ENCODE measurements at places on chromosomes 4 and X. TPM values are rescaled to one million over a fixed set of nuclear protein-coding genes. Genes with fewer than 3 reads are reported as not detected.
A peak's percentile ranks its signal among the peaks of the same experiment; 100 is the strongest.

Gene F8A3
- not detected for total RNA-seq

Gene TCP11X2
- 0.27 TPM for total RNA-seq

Gene ADAM29
- total RNA-seq: not detected

Gene RNF212
- total RNA-seq: 6.8 TPM

Gene LRRC66
- total RNA-seq: 0.21 TPM

Gene RTL3
- total RNA-seq: not detected

Gene BMPR1B
- total RNA-seq: 6.0 TPM

Gene DDIT4L
- total RNA-seq: 0.92 TPM

Gene NKX3-2
- not detected for total RNA-seq

Gene CORIN
- 3.9 TPM for total RNA-seq

Gene ATG4A
- total RNA-seq: 17.4 TPM

Gene PRRG3
- total RNA-seq: 1.1 TPM

Gene SSX2B
- total RNA-seq: not detected

Gene LONRF3
- 27.6 TPM for total RNA-seq

Gene MND1
- total RNA-seq: 0.83 TPM

Gene GPR119
- total RNA-seq: not detected

- peak; percentile 75 for DNase-seq
These were observed at the start of gene PRPS2 for GRCh38 chrX:12791257-12792228. Gene PRPS2 (plus strand): TSS chrX:12791412. CDS start chrX:12791498, 86 bp downstream.

DNA sequence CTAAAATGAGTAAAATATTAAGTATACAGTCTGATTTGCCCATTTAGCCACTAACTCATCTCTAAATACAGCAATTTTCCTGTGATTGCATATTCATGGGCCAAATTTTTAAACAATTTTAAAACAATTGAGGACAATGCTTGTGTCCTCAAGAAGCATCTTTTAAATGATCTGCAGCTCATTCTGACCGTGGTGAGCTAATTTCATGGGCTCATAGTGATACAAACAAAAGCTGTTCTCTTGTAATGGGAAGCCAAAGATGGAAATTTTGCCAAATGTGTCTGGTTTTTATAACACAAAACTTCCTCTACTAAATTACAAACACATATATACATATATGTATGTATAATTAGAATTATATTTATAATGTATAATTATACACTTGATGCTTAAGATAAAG is 39.7 kb downstream of the HMGB2 start:
- DNase-seq: no peak

DNA sequence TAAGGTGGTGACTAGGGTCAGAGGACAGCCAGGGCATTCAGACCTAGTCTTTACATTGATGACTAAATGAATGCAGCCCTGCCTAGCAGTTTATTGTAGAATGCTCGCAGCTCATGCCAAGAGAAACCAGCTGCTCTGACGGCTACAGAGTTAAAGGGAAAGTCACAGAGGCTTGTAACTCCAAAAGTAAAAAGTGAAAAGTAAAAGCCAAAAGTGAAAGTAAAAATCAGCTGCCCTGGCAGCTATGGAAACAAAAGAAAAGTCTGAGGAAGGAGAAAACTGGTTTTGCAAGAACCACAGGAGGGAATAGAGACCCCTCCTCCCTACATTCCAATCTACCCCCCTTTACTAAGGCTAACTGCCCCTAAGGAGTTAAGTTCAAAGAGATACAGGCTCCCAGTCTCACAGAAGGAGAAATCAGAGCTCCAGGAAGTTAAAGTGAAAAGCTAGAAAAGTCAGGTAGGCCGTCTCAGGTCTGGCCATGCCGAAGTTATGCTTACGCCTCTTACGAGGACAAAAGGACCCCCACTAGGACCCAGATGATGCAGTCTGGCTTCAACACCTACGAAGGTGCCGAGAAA is 6.0 kb downstream of the GAGE10 start:
- no peak for DNase-seq

GRCh38 chr4:147287588-147287890 is 193.4 kb upstream of the EDNRA start:
- no peak for DNase-seq

GRCh38 chr4:72144241-72144640 is 112.4 kb downstream of the NPFFR2 start:
- no peak for DNase-seq

GRCh38 chr4:138405466-138405891 is 163.3 kb upstream of the SLC7A11 start:
- DNase-seq: no peak

DNA sequence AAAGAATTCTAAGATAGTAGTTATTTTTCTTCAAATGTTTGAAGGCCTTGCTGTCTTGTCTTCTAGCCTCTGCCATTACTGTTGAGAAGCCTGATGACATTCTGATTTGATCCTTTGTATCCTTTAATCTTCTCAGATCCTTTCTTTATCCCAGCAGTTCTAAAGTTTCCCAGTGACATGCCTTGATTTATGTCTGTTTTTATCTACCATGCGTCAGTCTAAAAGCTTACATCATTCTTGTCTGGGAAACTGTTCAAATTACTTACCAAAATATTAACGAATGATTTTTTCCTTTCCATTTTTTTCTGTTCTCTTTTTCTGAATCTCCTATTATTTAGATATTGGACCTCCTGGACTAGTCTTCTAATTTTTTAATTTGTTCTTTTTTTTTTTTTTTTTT is 78.3 kb upstream of the HELT start:
- DNase-seq: no peak

GRCh38 chr4:19807505-19807904 is 444.2 kb upstream of the SLIT2 start:
- no peak for DNase-seq

DNA sequence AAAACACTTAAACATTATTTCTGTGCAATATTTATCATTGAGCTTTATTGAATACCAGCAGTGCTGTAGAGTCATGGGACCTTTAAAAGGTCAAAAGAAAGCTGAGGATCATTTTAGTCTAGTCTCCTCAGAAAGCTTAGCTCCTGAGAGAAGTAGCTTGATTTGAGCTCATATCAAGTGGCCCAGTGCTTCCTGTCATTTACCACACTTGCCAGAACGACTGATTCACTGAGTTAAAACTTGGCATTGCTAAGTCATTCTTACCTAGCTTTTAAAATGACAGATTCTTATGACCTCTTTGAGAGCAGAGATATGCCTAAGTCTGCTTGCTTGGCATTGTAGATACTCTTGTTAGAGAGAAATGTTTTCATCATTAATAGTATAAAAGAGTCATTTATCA is 15.2 kb downstream of the SEPTIN11 start:
- no peak for DNase-seq

DNA sequence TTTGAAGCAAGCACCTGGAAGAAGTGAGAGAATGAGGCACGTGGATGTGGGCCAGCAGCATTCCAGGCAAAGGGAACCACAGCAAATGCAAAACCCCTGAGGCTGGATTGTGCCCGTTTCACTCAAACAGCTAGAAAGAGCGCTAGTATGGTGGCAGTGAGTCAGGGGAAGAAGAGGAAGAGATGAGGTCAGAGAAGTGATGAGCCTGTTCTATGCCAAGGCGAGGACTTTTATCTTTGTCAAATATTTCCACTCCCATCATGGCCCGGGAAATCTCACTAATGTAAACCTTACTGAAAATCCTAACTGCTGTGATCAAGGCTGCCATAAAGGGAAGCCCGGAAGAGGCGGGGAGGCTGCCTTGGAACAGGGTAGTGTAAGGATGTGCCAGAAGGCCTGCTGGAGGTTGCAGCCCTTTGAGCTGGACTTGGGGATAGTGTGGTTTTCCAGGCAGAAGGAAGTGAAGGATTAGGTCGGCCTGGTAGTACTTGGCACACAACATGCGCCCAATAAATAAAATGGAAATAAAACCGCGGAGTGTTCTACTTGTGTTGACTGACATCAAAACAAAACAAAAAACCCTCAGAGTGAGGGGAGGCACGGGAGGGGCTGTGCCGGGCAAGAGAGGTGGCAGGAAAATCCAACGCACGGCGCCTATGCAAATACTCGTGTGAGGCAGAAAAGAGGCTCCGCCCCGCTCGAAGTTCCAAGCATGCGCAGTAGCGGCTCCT is 1.2 kb upstream of the CDK16 start:
- DNase-seq: peak; percentile 50

DNA sequence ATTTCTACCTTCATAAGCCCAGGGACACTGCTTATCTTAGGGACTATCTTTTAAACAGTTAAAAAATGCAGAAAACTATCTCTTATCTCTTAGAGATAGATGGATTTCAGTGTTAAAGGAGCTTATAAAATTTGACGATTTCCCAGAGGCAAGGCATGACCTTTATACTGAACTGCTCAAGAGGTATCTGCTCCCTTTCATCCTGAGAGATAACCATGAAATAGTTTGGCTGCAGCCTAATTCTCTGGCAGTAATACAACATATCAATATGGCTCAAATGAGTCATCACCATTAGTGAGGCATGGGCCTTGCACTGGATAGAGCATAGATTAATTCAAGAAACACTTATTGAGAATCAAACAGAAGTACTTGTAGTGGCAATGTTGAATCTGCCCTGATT is 348.2 kb upstream of the GRIA3 start:
- no peak for DNase-seq

- peak; percentile 68 for DNase-seq
These were observed 811 bp downstream of the ANKRD50 start for GRCh38 chr4:124711471-124712371.

DNA sequence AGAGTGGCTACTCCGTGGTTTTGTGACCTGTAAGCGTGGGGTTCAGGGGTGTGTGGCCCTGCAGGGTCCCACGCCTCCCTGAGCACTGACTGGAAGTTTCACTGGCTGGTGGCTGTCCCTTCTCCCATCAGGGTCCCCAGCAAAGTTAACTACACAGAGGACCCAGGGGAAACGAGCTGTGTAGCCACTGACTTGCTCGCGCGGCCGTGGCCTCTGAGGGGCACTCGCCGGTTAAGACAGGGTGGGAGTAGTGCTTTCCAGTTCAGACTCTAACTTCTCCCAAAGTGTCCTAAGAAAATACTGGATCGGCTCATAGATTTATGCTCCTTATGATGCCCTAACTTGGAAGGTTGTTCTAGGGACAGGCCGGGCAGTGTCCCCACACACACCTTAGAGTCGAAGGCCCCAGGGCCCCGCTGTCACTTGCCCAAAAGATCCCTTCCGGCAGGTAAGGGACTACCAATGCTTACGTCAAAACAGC is 28.2 kb downstream of the NELFA start:
- no peak for DNase-seq

DNA sequence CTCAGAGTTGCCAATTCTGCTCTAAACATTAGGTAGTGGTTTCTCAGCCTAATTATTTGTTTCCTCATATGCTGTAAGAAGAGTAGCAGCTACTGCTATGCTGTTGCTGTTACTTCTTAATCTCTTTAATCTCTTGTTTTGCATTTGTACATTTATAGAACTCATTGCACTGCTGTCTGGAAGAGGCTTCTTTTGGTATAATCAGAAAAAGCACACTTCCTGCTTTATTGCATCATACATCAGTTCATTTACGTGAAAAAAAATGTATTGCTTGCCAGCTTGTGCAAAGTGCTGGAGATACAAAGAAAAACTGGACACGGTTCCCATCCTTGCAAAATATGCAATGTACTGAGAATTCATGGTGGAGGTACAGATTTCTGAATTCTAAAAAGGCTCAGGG is 332.0 kb downstream of the GRXCR1 start:
- no peak for DNase-seq

GRCh38 chr4:13546142-13546940 is 2.0 kb upstream of the NKX3-2 start:
- no peak for DNase-seq

GRCh38 chrX:49760290-49760890 is 64.6 kb upstream of the PAGE1 start:
- DNase-seq: no peak

GRCh38 chr4:99202536-99202935 is 16.5 kb downstream of the ADH6 start:
- DNase-seq: no peak

GRCh38 chr4:180057299-180057721 is 2185.9 kb upstream of the TENM3 start:
- DNase-seq: no peak

DNA sequence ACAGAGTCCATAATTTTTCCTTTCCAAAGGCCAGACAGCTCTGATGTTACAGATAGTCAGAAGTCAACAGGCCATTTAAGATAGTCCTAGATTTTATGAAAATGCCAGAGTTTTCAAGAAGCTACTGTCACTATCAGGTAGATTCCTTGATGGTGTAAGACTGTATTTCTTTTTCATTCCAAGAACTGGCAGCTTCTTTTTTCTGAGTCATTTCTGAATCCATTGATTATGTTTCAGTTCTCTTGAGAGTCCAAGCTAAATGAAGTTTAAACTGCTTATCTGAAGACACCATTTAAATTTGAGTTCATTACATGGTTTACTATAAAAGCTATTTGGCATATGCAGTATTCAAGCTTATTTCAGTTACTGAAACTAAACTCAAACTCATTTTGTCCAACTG is 44.6 kb downstream of the RASSF6 start:
- DNase-seq: no peak

GRCh38 chrX:45322820-45323219 is 122.1 kb upstream of the DIPK2B start:
- DNase-seq: no peak

DNA sequence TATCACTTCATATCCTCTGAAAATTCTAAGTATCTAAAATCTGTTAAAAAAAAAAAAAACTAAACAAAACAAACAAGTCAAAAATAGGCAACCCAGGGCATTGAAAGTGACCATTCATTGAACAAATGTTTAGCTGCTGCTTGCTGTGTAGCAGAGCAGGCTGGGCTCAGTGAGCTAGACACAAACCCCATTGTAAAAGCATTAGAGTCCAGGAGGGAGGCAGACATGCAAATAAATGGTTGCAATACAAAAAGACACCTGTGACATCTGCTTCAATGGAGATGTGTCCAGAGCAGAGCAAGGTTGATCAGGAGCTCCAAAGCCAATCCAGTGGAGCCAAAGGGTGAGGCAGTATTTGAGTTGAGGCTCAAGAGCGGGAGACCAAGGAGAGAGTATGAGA is 267.3 kb upstream of the GATB start:
- no peak for DNase-seq

- DNase-seq: no peak
These were observed 3.0 kb downstream of the WWC2 start for GRCh38 chr4:183101956-183102480.

GRCh38 chr4:7289589-7289988 is 97.3 kb downstream of the SORCS2 start:
- no peak for DNase-seq

DNA sequence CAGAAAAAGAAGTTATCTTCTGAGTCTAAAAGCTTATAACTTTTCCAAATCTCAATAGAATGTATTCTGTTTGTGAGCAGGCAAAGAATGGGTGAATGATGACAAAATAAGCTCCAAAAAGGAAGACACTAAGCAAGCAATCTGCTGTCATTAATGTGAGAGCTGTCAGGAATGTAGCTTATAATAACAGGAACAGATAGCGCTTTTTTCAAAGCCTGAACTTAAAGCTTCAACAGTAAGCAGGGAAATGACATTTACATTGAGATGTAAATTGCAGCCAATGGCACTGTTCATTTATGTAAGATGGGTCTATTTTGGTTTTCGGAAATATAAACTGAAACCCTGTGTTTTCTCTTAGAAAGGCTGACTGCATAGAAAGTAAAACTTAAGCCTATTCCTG is 1005.9 kb downstream of the PDHA2 start:
- DNase-seq: no peak

- DNase-seq: peak; percentile 44
These were observed 11.9 kb downstream of the CA5B start for GRCh38 chrX:15749642-15750610.

Measured in lower lobe of right lung (tissue), 2 donors.